Stimulated activated CD8-positive, alpha-beta memory T cell treated with anti-CD3 and anti-CD28 coated beads, Interleukin-7, amount 100 ng/mL, for 4 hours (primary cell): ENCODE measurements at places on chromosomes 5 and 9.
A peak's percentile ranks its signal among the peaks of the same experiment; 100 is the strongest.

DNA sequence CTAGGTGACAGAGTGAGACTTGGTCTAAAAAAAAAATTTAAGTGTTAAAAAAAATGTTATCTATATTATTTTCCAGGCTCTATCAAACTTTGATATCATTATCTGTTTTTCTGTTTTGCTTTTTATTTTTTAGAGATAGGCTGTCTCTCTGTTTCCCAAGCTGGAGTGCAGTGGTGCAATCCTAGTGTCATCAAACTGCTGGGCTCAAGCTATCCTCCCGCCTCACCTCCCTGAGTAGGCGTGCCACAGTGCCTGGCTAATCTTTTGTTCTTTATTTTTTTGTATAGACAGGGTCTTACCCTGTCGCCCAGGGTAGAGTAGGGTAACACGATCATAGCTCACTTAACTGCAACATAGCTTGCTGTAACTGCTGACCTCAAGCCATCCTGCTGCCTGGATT, 14.4 kb downstream of the SEC24A start:
- DNase-seq = no peak

GRCh38 chr5:59542851-59543820, 350.4 kb downstream of the PDE4D start:
- no peak for DNase-seq

DNA sequence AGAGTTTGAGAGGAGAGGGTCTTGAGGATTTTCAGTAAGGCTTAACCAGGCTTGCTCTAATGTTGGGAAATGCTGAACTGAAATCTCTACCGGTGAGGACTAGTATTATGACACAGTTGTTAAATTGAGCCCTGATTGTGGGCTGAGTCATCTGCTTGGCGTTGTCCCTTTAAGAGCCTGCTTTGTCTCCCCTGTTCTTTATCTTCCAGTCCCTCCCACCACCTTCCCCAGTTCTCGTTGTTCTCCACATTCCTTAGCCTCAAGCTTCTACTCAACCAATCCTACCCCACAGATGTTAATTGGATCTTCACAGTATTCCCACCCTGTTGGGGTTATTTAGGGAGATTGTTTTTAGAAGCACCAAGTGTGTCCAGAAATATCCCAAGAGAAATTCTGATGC, 57.6 kb downstream of the ANKRD55 start:
- no peak for DNase-seq

DNA sequence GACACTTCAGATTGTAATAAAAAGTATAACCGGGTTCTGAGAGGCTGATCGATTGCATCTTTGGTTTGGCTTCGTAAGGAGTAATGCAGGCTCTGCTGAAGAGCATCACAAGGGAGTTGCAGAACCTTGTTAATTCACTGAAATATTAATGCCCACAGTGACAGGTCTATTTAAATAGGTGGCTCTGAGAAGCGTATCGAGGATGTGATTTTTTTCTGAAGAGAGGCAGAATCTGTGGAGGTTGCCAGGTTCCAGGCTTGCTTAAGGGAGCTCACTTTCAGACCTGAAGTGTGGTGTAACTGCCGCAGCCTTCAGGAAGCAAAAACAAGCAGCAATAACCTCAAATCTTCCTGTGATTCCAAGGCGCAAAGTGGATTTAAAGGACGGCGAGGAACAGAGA, 80.3 kb downstream of the ANKRD33B start:
- no peak for DNase-seq

GRCh38 chr9:25917731-25918362, 239.6 kb upstream of the TUSC1 start:
- no peak for DNase-seq

GRCh38 chr9:87309236-87309635, 188.4 kb upstream of the DAPK1 start:
- DNase-seq = no peak

DNA sequence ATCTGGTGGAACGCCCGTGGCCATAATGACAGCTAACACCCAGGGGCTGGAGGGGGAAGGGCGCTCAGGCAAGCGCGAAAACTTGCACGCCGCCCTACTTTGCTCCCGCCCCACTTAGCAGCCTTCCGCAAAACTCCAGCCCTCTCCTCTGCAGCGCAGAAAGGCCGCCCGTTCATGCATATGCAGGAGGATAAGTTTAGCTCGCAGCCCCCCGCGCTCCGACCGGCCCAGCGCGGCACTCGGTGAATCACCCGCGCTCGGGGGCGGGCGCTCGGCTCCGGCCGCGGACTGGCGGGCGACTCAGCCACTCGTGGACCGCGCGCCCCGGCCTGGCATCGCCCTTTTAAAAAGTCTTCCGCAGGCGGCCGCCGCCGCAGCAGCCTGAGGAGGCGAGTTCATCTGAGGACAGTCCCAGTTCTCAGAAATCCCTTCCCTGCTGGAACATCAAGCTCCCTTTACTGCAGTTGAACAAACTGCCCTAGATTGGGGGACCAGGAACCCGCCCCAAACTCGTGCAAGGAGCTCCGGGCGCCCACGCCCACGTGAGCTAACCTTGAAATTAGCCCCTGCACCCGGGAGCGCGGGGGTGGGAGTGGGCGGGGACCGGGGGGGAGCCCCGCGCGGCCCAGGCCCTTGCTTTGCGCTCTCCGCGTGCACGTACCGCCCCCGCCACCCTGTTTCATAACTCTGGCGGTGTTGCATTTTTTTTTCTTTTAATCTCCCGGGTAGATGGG, 4.5 kb upstream of the KLF9 start:
- peak; percentile 91 for DNase-seq

- DNase-seq = no peak
These were observed 20.8 kb downstream of the OBP2B start for GRCh38 chr9:133188006-133188842.

- DNase-seq = no peak
These were observed 15.5 kb upstream of the AKNA start for GRCh38 chr9:114403153-114403756.

- no peak for DNase-seq
These were observed 142.1 kb downstream of the LIFR start for GRCh38 chr5:38414348-38414747.

DNA sequence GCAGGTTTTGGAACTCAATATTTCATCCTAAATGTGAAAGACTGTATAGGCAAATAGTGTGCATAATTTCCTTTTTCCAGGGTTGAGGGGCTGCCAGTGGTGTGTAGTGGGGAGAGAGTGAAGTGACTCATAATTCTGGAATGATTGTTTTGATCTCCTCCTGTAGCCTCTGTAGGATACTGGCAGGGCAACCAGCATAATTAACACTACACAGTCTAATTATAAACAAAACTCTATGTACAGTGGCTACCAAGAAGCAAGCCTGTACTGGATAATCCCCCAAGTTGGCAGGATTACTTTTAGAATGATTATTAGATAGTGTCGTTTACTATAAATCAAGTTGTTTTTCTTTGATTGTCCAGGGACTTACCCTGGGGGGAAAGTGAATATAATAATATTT, 32.2 kb downstream of the LNPEP start:
- no peak for DNase-seq

- DNase-seq = no peak
These were observed 23.8 kb upstream of the TRPM3 start for GRCh38 chr9:71145179-71145578.
